H7 (cell line): ENCODE measurements at places on chromosomes 3 and 15.

DNA sequence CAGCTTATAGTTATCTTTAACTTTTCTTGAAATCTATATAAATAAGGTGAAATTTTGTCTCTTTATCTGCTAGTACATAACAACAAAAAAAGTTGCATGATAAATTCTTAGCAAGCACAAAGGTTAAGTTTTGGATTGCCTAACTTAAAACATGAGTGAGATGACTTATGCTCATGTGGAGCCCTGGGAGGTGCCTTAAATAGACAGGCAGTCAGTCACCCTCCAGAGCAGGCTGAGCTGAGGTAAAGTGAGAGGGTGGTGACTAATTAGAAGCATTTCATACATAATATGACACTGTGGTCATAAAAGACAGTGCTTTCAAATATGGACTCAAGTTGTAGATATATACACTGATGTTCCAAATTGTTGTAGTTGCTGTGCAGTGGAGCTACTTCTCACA, 14.6 kb upstream of the MME start:
- DNase-seq: no peak

GRCh38 chr15:39181056-39181747, 399.7 kb upstream of the THBS1 start:
- no peak for DNase-seq

DNA sequence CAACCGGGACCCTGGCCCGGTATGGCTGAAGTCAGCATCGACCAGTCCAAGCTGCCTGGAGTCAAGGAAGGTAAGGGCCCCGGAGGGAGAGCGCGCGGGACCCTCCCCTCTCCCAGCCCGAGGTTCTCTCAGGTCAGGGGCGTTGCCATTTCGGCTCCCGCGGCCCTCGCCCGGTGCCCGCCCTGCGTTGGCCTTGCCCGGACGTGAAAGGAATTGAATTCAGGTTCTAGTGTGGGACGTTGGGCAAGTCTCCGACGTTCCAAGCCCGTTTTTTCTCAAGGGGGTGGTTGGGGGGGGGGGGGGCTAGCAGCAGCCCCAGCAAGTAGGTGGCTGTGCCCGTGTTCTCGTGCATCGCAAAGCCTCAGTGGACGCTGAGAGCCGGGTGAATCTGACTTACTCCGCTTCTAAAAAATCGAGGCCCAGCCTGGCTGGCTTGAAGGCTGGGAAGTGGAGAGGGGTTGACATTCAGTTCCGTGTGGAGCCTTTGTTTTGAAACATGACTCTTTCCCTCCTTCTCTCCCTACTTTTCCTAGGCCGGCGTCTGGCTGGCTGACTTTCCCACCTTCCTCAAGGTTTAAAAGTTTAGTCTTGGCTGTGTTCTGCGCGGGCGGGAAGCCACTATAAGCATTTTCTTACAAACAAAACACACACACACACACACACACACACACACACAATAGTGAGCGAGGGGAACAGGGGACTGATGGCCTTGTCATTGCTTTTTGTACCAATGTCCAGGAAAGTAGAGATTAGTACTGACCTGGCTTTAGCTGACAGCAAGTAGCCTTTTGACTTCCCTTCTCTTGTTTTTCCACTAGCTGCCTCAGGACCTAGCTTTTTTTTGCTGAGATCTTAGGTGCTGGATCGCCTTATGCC, at the start of gene UTS2B:
Gene UTS2B, minus strand, starts transcription at position 873 of the 876 bp plus-strand sequence. CDS start 48,337 bp downstream, outside the sequence.
- peak; percentile 77 for DNase-seq

DNA sequence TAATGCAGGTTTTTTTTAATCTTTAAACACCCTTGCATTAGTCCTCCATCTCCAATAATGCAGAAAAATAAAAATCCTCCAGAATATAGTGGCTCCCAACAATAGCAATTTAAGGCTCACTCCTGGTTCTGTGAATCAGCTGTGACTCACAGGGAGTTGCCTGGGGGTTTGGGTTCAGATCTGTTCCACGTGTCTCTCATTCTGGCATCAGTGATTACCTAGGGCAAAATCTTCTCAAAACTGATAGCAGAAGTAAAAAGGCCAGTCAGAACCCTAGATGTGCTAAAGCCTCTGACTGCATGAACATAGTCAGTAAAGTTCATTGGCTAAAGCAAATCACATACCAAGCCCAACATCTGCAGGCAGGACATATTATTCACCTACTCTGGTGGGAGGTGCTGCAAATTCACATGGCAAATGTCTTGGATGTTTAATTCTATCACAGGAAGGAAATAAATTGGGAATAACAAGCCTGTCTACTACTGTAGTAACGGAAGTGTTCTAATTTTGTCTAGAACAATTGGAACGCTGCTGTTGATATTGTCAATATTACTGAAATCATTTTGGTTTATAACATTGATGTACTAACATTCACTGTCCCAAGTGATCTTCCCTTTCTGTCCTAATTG, 364.1 kb upstream of the CNTN4 start:
- no peak for DNase-seq

GRCh38 chr3:29644261-29644660, 363.4 kb downstream of the RBMS3 start:
- no peak for DNase-seq

DNA sequence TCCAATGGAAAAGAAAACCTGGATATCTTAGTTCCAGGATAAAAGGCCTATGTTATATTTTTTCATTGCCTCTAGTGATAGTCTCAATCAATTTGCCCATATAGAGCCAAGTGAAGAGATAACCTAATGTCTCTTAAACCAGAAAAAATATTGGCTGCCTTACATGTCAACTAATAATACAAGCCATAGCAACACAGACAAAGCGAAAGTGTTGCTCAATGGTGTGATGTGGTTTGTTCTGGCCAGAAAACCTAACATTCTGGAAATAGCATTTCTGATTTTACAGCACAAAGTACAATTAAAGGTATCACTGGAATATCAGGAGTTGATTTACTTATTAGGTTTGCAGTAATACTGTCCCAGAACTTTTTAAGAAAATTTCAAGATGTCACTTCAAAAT, 101.5 kb downstream of the ATP8B4 start:
- DNase-seq: no peak

DNA sequence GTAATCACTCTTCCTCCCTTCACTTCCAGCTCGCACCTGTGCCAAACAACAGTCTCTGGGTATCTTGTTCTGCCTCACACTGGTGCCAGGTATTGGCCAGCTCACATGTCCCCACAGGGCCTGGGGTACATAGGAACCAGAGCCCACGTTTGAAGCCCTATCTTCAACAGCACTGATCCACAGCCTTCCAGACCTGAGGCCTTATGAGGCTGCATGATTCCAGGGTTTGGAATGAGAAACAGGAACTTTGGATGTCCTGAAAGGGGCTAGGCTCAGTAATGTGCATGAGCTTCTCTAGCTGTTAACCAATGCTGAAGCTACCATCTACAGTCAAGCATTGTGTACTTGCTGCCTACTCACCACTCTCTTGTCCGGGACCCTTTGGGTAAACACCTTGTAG, 92.4 kb downstream of the GPR156 start:
- DNase-seq: no peak

- no peak for DNase-seq
These were observed 138.4 kb downstream of the ATG7 start for GRCh38 chr3:11410564-11410963.

- DNase-seq: no peak
These were observed 24.3 kb upstream of the CP start for GRCh38 chr3:149245738-149246451.

DNA sequence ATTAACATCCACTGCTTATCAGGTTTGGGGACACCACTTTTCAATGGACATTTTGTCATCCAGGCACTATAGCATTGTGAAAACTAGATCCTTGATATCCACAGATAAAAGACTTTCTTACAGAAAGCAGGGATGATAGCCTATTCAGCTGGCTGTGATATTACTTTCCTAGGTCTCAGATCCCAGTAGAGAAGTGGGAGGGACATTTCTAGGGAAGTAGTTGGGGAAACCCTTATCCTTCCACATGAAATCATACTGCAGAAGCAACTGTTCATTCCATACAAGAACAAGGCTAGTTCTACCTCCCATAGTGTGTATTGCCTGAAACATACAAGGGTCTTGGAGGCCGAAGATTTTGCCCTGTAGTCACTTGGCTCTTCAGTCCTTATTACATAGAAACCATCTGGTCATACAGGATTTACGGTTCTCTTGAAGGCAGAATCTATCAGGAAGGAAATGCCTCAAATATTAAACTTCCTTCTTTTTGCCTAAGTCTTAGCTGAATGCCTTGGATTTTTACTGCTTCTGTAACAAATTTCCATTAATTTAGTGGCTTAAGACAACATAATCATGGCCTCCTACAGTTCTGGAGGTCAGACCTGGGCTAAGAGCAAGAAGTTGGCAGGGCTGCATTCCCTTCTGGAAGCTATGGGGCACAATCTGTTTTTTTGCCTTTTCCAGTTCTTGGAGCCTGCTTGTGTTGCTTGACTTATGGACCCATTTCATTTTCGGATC, 119.4 kb downstream of the ECT2 start:
- no peak for DNase-seq

- no peak for DNase-seq
These were observed 123.6 kb upstream of the PFN2 start for GRCh38 chr3:150094150-150094933.

DNA sequence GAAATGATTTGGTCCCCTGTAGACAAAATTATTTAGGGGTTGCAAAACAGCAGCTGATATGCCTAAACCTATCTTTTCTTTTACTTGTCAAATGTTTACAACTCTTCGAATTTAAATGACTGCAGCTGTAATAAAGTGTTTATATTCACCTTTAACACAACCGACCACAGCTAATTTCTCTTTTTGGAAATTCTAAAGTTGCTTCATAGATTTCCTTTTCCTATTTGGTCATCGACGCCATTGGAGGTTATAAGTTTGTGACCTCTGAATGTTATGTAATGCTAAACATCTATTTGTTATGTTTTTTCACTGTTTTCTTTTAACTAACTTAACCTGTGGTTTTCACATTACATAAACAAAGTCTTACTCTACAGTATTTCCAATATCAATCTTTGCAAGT, 1094.9 kb upstream of the EPHA6 start:
- no peak for DNase-seq

- DNase-seq: peak; percentile 37
These were observed 45.0 kb downstream of the COPS2 start for GRCh38 chr15:49110158-49110944.

GRCh38 chr3:49181351-49181750, 10.0 kb downstream of the KLHDC8B start:
- no peak for DNase-seq

DNA sequence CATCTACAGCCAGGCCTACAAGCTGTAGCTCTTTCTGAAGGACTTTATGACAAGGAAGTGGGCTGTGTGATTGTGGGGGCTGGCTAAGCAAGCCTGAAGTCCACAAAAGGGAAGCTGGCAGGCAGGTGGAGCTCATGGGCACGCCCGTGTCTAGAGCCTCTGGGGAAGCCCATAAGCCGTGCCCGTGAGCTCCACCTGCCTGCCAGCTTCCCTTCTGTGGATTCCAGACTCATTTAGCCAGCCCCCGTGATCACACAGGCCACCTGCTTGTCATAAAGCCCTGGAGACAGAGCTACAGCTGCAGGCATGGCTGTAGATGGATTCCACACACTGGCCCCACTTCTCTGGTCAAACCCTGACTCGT, 15.2 kb downstream of the EFCC1 start:
- DNase-seq: no peak

GRCh38 chr3:79367803-79368202, 400.0 kb downstream of the ROBO1 start:
- DNase-seq: no peak
